Posterior vena cava (tissue), 2 donors: ENCODE measurements at places on chromosomes 6 and 20. TPM values are rescaled to one million over a fixed set of nuclear protein-coding genes. Genes with fewer than 3 reads are reported as not detected.

The SLC52A3 gene
- total RNA-seq = 1.1 TPM

- DNase-seq = no peak
Observed at GRCh38 chr20:59789686-59790085, 143.8 kb downstream of the SYCP2 start.

DNA sequence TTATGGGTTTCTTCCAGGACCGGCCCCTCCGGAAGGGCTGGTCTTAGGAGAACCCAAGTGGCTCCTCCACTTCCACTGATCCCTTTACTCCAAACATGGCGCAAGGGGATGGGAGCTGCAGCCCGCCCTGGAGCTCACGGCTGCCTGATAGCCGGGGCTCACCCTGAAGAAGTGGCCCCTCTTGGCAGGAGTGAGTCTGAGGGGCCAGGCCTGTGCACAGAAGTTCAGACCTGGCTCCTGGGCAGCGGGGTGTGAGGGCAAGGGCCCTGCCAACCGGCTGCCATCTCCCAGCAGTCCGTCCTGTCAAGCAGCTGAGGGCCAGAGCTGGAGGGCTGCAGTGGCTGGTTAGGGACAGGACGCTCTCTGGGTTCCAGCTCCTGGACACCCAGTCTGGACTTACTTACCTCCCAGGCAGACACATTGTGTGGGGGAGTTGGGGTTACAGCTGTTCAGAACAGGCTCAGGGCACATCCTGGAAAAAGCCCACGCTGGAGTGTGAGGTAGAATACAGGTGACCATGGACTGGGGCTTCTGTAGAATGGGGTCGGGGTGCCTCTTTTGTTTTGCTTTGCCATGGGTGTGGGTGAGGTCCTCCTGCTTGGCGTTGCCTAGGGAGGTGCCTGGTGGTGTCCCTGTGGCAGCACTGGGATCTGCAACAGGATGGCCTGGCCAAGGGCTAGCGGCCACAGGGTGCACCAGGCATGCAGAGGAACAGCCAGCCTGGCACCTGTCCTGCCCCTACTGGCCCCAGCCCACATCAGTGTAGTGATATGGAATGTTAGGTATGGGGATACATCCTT lies 88.4 kb downstream of the ASXL1 start:
- DNase-seq = peak; percentile 76

DNA sequence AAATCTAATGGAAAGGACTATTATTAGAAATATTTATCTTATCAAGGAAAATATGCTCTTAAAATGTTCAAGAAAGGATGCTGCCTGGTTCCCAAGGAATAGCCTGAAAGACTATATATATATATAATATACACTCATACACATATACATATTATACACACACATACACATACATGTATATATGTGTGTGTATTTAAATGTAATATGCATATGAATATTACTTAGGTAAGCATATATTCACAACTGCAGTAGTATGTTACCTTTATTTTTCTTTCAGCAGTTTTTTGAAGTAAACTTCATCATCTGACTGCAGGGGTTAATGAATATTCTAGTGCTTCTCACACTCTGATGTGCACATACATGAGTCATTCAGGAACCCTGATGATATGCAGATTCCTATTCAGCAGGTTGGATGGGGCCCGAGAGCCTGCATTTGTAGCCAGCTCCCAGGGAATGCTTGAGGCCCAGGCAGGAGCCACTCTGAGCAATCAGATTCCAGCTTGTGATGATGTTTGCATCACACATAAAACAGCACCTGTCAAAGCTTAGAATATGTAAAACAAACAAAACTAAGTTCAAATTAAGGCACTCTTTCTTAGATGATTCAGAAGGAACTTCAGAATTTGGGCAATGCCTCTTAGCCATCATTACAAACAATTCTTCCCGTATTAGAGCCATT lies 16.1 kb downstream of the MYLK4 start:
- DNase-seq = no peak

DNA sequence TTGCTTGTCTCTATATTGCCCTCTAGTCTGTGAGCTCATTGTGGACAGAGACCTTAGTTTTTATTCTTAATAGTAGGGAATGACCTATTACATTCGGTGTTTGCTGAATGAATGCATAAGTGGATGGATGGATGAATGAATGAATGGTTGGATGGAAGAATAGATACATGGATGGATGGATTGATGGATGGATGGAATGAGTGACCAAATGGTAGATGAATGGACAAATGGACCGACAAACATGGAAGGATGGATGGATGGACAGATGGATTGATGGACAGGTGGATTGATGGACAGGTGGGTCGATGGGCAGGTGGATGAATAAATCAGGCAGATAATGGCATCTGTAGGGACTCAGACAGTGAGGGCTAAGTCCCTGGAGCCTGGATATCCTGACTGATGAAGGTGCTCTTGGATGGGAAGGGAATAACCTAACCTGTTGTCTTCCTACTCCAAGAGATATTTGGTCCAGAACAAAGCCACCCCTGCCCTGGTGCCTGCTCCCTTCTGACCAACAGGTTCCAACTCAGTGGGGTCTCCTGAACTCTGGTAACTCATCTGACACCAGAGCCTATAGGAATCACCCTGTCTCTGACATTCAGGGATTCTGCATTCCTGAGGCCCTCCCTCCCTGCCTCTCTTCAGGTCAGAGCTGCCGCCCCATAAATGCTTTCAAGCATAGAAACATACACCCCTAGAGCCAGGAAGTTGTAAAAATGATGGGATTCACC lies 9.6 kb upstream of the CCN5 start:
- DNase-seq = no peak

The SRSF12 gene
- total RNA-seq = 3.5 TPM

- DNase-seq = no peak
Observed at GRCh38 chr6:113855500-113856374, 1.4 kb upstream of the MARCKS start.

The SCUBE3 gene
- 15.2 TPM for total RNA-seq

GRCh38 chr6:34912715-34913464 lies 23.8 kb downstream of the ANKS1A start:
- no peak for DNase-seq

- DNase-seq = no peak
Observed at GRCh38 chr6:135114355-135115145, 59.9 kb upstream of the HBS1L start.

- no peak for DNase-seq
Observed at GRCh38 chr6:89217299-89217910, at the start of gene GABRR1. GABRR1 (minus strand) TSS chr6:89217358; CDS start chr6:89217322, 36 bp downstream.

- DNase-seq = peak; percentile 97
Observed at GRCh38 chr6:1609648-1610496, at the start of gene FOXC1. FOXC1 (plus strand) TSS chr6:1609915; CDS start chr6:1610446, 531 bp downstream.

The SLPI gene
- total RNA-seq = 74.0 TPM

- peak; percentile 87 for DNase-seq
Observed at GRCh38 chr6:113825781-113826180, 31.4 kb upstream of the MARCKS start.

The STXBP5 gene
- total RNA-seq = 30.0 TPM

DNA sequence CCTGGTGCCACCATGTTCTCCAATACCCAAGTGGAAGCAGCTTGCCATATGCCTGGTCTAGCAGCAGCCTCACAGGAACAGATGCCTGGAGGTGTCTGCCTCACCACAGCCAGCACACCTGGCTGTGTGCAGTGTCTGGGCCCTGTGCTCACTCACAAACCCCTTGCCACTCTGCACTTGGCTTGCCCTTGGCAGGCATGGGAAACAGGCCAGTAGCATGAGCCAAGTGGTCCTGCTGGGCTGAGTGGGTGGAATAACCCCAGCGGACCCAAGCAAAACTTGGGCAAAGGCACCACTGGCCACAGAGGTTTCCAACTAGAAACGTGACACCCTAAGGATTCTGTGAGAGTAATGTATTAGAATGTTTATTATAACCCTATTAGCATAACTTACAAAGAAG lies 600.5 kb upstream of the GJE1 start:
- DNase-seq = no peak

- DNase-seq = peak; percentile 85
Observed at GRCh38 chr6:56046576-56046975, 171.2 kb upstream of the BMP5 start.

The AARS2 gene
- 7.7 TPM for total RNA-seq

GRCh38 chr20:57922083-57922482 lies 212.3 kb upstream of the PMEPA1 start:
- no peak for DNase-seq

- no peak for DNase-seq
Observed at GRCh38 chr20:48839154-48839917, 11.5 kb upstream of the PREX1 start.

DNA sequence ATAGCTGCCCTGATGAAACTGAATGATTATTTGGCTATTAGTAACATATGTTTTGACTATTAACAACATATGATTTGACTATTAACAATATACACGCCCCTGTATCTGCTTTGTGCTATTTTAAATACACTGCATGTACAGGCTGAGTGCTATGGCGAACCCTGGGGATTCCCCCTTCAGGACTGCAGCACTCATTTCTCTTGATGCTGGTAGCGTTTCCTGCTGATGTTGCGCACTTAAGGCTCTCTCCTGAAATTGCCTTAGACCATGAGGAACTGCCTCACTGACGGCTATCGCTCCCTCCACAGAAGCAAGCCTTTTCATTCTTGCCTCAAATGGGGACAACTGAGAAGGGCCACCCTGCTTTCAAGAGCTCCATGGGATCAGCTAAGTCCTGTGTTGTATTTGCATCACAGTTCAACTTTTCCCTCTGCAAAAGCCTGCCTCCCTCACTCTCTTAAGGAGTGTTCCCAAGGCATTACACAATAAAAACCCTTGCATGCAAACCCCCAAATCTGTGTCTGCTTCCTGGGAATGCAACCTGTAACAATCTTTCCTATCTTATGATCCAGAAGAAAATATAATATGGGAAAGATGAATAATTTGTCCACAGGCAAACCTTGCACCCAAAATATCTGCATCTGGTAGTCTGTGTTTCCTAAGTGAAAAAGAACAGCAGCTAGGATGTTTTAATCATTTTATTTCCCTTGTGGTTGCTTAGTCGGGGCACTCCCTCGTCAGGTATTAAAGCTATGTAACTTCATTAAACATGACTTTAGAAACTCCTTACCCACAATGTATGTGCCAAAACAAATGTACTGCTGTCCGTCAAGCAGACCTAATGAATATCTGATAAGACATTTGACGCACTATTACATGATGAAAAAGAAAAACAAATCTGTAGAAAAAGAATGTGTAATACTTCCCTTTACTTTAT lies 456.4 kb downstream of the COL12A1 start:
- no peak for DNase-seq

DNA sequence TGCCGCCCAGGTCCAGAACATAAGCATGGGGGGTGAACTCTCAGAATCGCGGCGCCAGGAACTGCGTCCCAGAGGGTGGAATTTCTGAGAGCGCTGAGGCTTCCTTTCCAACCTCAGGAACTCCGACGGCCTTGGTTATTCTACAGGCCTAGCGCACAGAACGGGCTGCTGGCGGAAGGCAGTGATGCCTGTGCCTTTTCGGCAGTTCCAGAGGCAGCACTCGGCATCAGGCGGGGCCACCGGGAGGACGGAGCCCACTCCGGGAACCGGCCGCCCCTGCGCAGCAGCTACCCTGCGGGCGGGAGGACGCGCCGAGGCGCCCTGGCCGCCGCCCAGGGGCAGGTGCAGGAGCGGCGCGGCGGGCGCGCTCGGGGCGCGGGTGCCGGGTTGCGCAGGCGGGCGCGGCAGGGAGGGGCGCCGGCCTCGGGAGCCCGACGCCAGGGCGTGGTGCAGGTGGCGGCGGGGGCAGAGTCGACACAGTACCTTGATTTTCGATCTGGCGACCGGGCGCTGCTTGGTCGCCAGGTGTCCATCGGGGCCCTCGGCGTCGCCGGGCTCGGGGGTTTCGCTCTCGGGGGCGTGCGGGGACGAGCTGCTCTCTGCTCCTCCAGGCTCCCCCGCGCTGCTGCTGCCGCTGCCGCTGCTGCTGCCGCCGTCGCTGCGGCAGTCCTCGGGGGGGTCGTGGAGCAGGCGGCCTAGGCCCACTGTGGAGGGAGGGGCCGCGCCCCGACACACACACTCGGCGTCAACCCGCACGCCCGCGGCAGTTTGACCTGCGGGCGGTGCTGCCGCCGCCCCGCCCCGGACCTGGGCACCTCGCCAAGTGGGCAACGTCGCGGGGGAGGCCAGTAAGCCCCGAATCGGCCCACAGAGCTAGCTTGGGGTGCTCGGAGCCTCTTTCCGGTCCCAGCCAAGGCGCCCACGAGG lies 1.3 kb downstream of the OVOL2 start:
- no peak for DNase-seq

DNA sequence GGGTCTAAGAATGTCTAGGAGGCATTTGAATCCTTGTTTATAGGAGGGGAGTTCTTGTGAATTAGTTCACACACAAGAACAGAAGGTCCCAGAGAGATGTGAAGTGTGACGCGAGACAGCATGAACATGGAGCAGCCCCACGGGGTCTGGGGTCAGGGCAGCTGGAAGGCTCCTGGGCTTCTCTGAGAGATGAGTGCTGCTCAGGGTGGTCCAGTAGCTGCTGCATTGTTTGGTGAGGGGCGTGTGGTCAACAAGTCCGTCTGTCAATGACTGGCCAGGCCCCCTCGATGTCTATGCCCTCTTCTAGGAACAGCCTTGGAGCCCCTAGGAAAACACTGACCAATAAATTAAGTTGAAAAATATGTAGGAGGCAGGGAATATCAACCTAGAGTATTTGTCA lies 40.2 kb upstream of the GABRR1 start:
- no peak for DNase-seq

The NKAIN4 gene
- not detected for total RNA-seq

The C6orf15 gene
- not detected for total RNA-seq

- DNase-seq = no peak
Observed at GRCh38 chr6:21384216-21384615, 209.3 kb upstream of the SOX4 start.
